ENCODE measurements at places on chromosomes 13 and 19.

- no peak for DNase-seq
Measured at GRCh38 chr13:33956346-33956745, 138.4 kb downstream of the RFC3 start.

DNA sequence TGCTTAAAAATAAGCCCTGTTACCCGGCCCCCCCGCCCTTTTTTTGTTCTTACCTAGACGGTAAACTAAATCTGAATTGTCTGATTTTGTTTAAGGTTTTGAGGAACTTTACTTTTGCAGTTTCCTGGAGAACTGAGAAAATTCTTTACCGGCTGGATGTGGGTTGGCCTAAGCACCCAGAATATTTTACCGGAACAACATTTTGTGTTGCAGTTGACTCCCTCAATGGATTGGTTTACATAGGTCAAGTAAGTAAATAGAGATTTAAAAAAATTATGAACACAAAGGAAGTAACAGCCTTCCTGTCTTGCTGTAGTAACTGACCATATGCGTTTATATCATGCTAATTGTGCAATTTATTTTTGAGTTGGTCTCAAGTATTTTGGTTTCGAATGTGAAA, 785 bp downstream of the NHLRC3 start:
- DNase-seq = no peak

DNA sequence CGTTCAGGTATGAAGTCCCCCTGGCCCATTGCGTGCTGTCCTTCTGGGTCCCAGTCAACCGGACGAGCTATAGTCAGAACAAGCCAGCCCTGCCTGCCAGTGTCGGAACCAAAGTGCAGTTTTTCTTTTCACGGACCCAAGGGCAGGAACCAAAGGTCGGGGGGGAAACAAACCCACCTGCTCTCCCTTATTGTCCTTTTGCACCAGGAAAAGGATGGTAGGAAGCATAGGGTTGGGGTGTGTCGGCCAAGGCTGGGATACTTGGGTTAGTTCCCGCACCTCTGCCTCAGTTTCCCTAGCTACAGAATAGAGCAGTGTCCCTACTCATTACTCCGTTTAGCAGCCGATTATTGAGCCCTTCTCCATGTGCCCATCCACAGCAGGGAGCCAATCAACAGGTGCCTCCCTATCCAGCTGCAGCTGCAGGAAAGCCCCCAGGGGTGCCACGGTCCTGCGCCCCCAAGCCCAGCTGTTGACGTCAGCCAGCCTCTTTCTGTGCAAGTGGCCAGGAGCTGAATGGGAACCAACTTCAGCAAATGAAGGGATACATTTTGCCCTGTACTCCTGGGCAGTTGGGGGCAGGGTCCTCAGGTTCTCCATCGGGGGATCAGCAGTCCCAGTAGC, 9.4 kb upstream of the SLC25A42 start:
- DNase-seq = no peak

- no peak for DNase-seq
Measured at GRCh38 chr13:75825161-75825560, 189.0 kb downstream of the LMO7 start.

DNA sequence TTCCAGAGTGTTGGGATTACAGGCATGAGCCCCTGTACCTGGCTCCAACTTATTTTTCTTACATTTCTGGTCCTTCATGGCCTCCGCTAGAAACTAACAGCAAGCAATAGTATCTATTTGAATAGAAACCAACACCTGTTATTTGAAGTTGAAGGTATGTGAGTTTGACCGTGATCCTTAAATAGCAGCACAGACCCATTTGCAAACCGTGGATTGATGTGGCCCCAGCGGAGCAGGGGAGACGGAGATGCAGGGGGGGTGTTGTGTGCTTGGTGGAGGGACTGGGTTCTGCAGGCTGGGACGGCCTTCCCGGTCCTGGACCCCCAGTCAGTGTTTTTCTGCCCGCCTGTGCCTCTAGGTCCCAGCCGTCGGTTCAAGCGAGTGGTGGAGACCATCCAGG, 16.9 kb downstream of the TMEM150B start:
- DNase-seq = no peak

GRCh38 chr13:31045286-31046081, 113.0 kb downstream of the TEX26 start:
- no peak for DNase-seq
